ENCODE measurements at places on chromosomes 2 and 18. TPM values are rescaled to one million over a fixed set of nuclear protein-coding genes. Genes with fewer than 3 reads are reported as not detected.

DNA sequence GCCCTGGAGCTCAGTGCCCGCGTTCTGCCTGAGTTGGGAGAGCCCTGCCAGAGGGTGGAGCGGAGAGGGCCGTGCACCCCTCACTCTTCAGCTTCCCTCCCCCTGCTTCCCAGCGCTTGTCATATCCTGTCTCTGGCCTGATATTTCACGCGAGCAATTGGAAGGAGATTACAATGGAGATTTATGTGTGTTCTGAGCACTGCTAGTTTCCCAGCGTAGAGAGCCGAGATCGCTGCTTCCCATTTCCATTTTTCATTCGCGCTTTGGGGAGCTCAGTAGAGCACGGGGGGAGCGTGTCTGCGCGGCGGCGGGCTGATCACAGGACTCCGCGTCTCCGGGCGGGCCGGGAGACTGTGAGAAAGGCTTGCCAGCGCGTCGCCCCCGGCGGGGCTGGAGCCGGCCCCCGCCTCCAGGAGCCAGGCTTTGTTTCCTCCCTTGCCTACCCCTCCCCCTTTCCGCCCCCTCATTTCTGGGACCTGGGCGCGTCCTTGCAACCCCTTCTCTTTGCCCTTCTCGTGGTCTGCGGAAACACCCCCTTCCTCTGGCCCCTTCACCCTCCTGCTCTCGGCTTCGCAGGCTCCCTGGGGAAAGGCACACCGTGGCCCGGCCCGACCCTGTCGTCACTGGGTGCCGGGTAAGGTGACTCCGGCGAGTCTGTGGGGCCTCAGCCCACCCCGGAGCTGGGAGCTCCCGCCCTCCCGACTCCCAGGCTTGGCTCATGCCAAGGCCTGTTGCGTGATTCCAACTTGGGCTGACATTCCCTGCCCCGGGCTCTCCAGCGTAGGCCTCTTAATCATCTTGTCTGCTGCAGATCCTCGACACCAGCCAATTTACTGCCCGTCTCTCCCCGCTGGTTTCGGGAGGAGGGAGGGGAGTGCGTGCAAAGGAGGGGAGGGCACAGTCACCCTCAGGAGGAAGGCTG, 5.8 kb downstream of the DLX2 start:
- DNase-seq, result no peak

DNA sequence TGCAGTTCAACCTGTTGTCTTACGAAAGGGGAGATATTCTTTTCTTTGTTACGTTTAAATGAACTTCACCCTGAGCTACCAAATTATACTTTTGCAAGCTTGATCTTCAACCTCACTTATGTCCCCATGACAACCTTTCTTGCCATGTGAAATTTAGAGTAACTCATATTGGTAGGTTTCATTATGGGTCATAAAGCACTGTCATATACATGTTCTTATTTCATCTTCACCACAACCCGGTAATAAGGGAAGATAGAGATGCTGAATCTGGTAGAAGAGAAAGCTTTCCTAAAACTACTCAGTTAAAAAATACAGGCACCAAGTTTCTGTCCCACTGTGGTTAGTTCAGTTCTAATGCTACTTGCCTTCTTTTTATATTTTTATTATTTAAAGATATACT, 208.5 kb upstream of the NRP2 start:
- no peak for DNase-seq

GRCh38 chr2:210681491-210681890, 125.1 kb downstream of the CPS1 start:
- no peak for DNase-seq

- no peak for DNase-seq
Observed at GRCh38 chr2:10188211-10188610, 65.7 kb downstream of the RRM2 start.

- DNase-seq, result no peak
Observed at GRCh38 chr2:160465002-160465401, 28.6 kb downstream of the RBMS1 start.

FEV gene
- not detected for total RNA-seq

UGT1A6 gene
- total RNA-seq, result 0.24 TPM

DNA sequence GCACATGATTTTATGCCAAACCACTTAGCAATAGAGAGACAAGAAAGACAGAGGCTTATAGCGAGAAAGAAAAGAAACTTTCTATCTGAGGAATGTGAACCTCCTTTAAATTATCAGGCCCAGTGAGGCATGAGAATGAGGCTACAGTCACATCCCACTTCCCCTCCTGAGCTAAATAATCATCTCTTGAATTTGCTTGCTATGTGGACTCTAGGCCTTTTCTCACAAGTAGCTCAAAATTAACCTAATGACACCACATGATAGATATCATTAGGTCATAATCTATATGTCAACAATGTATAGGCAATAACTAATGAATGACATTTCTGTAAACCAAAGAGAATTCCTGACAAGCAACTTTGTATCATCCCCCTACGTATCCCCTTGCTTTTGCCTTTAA, 301.5 kb upstream of the MGAT5 start:
- no peak for DNase-seq

DNA sequence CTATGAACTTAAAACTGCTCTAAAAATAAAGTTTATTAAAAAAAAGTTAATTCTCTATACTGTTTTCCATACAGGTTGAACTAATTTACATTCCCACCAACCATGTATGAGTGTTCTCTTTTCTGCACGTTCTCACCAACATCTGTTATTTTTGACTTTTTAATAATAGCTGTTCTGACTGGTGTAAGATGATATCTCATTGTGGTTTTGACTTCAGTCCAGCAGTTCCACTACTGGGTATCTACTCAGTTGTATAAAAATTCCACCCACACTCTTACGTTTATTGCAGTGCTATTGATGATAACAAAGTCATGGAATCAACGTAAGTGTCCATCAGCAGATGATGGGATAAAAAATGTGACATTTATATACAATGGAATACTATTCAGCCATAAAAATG, 33.7 kb downstream of the SPAG16 start:
- DNase-seq, result no peak

DNA sequence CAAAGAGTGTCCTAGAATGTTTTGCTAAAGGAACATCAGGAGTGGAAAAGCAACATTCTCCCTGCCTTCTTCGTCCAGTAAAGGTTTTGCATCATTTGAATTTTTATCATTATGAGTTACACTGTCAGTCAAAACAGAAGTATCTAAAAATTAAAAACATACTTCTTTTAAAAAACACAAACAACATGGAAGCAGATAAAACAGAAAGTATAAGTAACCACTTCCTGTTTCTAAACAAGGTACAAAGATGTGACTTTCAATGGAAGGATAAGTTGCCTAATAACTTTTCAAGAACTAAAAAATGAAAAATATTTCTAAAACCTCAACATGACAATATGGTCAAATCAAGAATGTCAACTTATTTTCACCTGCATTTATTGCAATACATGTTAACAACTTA, 158.2 kb downstream of the STK39 start:
- no peak for DNase-seq

DNA sequence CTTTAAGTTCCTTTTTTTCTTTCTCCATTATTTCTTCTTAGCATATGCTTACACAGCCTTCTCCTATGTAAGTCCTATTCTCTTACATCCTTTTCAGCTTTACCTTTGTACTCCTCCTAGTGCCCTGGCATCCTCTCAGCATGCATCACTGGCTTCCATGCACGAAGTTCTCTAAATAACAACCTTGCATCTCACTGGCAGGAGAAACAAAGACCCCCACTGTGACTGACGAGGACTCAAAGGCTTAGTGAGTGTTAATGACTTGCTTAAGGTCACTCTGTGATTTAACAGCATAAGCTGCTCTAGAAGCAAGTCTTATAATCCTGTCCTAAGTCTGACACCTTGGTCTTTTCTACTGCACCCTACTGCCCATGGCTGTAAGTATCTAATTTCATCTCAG, 1236.0 kb upstream of the CELF4 start:
- DNase-seq, result no peak

GRCh38 chr2:221502270-221503010, 69.7 kb downstream of the EPHA4 start:
- DNase-seq, result no peak

- no peak for DNase-seq
Observed at GRCh38 chr2:192007581-192008228, 160.8 kb upstream of the CAVIN2 start.

NLRC4 gene
- not detected for total RNA-seq

CYB5A gene
- 40.6 TPM for total RNA-seq

DNA sequence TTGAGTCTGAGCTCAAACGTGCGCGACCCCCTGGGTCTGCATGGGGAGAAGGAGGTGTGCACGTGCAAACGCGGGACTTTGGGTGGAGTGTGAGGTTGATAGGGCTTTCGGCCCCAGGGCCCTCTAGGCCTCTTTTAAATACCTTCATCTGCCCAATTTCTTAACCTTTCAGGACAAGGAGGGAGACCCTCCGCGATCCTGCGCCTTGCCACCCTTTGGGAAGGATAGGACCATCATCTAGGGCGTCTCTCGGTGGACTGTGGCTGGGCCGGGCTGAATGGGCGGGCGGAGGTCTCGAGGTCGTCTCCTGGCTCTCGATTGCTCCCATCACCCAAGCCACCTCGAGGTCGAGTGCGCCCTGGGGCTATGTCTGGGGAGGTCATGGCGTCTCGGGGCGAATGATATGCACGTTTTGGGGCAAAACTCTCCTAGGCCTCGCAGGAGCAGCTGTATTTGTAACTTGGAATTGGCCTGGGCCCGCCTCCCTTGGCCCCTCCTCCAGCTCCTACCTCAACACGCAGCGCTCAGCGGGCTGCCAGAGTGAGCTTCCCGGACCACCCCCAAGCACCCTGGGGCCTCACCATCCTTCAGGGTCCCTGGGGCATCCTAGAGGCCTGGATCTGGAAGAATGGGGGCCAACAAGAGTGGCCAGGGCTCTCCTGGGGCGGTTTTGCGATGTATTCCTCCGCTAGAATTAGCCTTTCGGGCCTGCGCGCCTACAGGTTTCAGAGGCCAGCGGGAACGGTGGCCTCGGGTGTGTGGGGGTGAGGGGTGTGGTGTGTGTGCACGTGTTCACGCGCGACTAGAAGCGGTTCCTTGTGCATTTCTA, 8.7 kb upstream of the SIX3 start:
- DNase-seq, result no peak

DNA sequence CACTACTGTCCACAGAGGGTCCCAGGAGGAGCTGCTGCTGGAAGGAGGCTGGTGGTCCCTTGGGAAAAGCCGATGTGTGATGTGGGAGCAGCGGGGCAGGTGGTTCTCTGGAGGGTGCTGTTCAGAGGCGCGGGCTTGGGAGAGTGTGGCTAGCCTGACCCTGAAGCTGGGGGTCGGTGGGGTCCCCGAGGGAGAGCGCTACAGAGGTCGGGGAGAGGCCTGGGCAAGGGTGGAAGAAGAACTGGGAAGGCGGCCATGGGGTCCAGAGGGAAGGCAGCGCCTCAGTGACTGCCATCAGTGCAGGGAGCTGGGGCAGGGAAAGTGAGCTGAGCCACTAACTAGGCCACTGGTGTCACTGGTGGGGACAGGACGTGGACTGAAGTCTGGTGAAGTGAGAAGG, 32.5 kb downstream of the FAM228A start:
- no peak for DNase-seq

DNA sequence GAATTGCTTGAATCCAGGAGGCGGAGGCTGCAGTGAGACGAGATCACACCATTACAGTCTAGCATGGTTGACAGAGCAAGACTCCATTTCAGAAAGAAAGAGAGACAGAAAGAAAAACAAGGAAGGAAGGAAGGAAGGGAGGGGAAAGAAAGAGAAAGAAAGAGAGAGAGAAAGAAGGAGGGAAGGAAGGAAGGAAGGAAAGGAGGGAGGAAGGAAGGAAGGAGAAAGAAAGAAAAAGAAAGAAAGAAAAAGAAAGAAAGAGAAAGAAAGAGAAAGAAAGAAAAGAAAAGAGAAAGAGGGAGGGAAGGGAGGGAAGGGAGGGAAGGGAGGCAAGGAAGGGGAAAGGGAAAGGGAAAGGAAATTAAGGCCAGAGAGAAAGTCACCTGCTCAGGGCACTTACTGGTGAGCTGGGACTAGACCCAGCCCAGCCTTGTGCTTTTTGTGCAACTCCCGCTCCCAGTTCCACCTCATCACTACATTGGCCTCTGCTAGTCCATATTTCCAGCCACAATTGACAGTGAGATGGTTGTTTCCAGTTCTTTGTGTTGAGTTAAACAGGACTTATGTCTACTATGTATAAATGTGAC, 35.7 kb downstream of the MOGAT1 start:
- DNase-seq, result no peak

PLCL1 gene
- 1.8 TPM for total RNA-seq

DNA sequence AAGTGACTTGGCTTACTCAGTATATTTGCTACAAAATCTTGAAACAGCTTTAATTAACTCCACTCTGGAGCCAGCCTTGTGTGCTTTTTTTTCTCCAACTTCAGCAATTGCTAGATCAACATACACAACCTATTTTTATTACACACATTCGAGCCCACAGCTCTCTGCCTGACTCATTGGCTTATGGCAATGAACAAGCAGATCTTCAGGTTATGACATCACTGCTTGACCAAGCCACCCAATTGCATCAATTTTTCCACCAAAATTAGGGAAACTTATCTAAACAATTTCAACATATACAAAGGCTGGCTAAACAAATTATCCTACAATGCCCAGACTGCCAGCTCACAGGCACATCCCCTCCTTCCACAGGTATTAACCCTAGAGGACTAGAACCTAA, 39.6 kb upstream of the PDK1 start:
- DNase-seq, result no peak

DNA sequence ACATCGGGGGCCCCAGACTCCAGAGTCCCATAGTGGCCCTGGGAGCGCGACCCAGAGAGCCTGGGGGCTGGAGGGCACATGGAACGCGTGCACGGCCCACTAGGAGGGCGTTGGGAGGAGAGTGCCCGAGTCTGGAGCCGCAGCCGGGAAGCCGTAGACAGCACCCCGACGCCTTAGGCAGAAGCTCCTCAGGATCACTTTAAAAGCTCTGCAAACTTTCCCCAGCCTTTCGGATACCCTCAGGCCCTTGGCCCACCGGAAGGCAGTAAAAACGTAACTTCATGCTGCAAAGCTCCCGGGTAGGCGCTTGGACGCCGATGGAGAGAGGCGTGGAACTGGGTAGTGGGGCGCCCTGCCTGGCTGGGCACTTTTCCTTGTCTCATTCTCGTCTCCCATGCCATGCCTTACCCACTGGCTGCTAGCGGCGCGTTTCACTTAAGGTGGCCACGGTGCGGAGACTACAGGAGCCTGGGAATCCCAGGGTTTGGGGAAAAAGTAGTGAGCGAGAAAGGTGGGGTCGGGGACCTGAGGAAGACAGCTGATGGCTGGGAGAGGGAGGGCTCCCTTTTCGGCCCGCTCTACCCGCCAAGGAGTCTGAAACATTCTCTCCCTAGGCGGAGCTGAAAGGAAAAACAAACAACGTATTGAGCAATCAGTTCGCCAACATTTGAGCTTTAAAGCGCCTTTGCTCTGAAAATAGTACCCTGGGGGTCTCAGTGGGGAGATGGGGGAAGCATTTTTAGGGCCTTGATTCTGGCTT, 141.8 kb downstream of the MEIS1 start:
- DNase-seq, result no peak

PAPOLG gene
- 16.5 TPM for total RNA-seq

SKA1 gene
- 5.4 TPM for total RNA-seq

GRCh38 chr2:143171817-143172216, 42.6 kb downstream of the ARHGAP15 start:
- DNase-seq, result no peak

GRCh38 chr18:39455285-39455684, 1889.7 kb upstream of the CELF4 start:
- no peak for DNase-seq

HOXD3 gene
- total RNA-seq, result not detected
